Left colon (tissue), 2 donors: ENCODE measurements at places on chromosomes 6 and 20. TPM values are rescaled to one million over a fixed set of nuclear protein-coding genes. Genes with fewer than 3 reads are reported as not detected.

- no peak for DNase-seq
These were observed 93.3 kb upstream of the SULF2 start for GRCh38 chr20:47878601-47879027.

DNA sequence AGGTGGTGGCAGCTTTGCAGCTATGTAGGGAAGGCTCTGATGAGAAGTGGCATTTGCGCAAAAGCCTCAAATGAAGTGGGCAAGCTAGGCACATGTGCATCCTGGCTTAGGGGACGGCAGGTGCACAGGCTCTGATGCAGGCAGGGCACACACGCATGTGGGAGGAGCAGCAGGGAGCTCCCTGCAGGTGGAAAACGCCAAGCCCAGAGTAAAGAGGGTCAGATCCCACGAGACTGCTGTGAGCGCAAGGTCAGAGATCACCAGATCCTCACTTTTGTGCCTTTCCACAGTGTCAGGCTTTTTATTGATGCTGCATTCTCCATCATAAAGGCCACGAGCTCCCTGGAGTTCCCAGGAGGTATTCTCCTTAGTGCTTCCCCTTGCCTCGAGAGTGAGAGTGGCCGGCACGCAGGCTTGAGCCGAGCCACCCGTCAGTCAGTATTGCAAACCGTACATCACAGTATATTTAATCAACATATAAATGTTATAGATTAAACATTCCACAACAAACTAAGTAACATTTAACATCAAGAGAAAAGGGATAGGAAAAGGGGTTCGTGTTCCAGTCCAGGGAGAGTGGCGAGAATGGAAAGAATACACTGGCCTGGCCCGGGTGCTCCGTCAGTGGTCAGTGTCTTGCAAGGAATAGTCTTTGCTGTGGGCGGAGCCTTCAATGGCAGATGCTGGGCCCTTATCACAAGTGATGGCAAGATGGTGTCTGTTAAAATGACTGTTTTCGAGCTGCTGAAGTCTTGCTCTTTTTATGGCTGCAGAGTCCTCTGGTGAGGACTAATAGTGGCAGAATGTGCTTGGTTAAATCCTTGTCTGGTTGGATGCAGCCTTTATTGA is 109.4 kb downstream of the SYNDIG1 start:
- no peak for DNase-seq

DNA sequence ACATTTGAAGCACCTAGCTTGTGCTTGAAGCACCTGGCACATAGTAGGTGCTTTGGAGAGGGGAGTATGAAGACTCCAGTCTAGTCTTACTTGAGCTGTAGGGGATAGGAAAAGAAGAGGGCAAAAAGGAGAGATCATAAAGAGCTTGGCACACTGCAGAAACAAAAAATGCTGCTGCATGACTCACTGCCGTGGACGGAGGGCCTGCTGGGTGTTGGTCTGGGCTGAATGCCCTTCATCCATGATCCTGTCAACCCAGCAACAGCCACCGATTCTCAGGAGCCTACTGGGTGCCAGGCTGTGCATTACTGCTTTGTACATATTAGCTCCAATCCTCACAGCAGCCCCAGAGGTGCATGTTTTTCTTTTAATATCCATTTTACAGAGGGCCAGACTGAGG is 6.0 kb downstream of the PDYN start:
- DNase-seq, result no peak

GRCh38 chr6:20718705-20719653 is 184.7 kb downstream of the CDKAL1 start:
- DNase-seq, result no peak

DNA sequence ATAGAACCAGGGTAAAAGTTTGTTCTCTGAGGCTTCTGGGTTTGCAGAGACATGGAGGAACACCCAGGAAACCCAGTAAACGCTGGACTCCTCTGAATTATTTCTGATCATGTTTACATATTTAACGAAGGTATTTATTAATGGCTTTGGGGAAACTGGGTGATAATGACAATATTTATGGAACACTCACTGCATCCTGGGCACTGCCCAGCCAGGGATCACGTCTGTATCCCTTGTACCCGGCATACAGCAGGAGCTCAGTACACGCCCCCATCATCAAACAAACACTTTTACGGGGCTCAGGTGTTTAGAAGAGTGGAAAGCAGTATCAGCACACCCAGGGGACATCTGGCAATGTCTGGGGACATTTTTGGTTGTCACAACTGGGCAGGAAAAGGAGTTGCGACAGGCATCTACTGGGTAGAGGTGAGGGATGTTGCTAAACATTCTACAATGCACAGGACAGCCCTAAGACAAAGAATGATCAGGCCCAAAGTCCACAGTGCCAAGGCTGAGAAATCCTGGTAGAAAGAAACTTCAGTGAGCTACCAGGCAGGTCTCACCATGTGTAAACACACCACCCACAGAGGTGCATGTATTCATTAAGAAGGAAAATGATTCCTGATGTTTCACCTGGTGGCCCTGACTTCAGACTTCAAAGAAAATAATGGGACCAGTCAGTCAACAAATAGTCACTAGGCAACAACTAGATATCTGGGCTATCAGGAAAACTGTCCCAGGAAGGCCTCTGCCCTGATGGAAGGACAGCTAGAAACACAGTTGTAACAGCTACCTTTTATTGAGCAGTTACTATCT is 35.3 kb downstream of the ZMYND8 start:
- peak; percentile 63 for DNase-seq

Gene ARMH2
- total RNA-seq, result not detected

Gene C6orf141
- 11.6 TPM for total RNA-seq

Gene KCNK16
- not detected for total RNA-seq
